ENCODE measurements at places on chromosomes 5 and 9. TPM values are rescaled to one million over a fixed set of nuclear protein-coding genes. Genes with fewer than 3 reads are reported as not detected.

- no peak for DNase-seq
Observed at GRCh38 chr5:175354964-175355363, 89.0 kb downstream of the DRD1 start.

DNA sequence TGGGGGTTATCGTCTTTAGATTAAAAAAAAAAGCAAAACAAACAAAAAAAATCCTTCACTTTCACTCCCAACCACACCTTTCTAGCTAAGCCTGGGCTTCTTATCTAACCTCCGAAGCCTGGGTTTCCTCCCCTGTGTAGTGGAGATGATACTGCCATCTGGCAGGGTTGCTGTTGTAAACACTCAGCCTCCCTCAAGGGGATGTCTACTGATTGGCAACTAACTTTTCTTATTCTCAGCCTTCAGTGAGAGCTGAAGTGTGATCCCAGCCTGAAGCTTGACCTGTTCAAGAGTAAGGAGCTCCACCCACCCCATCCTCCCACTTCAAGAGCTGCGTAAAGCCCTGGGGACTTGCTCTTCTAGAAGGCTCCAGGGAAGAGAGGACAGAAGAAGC lies 21.5 kb upstream of the WWC1 start:
- DNase-seq = no peak

DNA sequence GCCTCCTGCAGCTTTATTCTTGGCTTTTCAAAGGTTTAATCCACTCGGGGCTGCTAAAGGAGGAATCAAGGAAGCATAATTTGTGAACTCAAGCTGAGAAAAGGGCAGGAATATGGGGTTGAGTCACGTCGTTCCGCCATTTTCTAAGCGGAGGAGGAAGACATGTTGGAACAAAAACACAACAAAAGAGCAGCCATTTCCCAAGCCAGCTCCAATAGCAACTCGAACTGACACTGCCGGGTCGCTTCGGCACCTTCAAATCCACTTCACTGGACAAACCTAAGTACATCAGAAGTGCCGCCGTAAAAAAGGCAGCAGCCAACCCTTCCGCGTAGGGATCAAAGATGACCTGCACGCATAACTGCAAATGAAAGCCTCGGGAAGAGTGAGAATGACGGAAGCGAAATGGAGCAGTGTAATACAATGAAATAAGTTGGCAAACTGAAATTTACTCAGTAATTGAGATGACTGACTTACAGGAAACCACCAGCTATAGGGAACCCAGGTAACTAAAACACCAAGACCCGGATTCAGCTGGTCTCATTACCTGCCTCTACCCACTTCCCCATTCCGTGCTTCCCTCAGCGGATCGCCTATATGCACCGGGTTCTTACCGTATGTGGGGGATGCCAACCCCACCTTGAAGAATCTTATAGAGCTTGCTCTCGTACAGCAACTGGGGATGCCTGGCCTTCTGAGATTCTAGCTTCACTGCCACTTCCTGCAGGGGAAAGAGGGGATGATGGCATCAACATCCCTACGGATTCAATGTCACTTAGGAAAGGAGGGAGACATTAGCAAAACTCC lies 1.6 kb downstream of the CSNK1A1 start:
- peak; percentile 65 for DNase-seq

Gene EGFLAM
- 0.70 TPM for total RNA-seq

- DNase-seq = no peak
Observed at GRCh38 chr9:81530310-81530810, 159.0 kb downstream of the TLE1 start.

Gene ZBTB26
- total RNA-seq = 3.2 TPM

DNA sequence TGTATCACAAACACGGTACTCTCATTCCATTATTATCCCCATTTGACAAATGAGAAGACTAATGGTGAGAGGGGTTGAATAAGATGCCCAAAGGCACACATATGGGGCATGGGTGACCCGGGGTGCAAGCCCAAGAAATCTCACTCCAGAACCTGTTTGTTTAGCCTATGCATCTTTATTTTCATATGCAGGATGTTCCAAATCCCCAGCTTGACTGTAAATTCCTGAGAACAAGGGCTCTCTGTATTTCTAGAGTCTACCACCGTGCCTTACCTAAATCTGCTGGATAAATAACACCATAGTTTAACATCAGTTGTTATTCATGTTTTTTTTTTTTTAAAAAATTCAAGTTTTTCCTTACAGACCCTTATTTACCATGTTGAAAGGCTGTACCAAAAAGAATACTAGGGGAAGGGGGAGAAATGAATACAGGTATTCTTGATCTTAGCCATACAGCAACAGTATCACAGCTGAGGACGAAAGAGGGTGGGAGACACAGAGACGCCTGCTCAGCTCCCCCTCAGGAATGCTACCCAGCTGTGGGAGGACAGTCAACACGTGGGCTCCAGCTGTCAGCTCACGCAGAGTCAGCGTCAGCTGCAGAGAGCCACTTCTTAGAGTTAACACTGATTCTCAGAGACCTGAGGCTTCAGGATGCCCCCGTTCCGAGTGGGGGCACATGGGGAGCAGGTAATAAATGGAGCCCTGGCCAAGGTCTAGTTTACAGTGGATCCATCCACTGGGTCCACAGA lies 86.6 kb downstream of the MED27 start:
- no peak for DNase-seq

Gene RASGEF1C
- not detected for total RNA-seq

GRCh38 chr5:60125636-60126035 lies 232.1 kb upstream of the PDE4D start:
- DNase-seq = no peak

DNA sequence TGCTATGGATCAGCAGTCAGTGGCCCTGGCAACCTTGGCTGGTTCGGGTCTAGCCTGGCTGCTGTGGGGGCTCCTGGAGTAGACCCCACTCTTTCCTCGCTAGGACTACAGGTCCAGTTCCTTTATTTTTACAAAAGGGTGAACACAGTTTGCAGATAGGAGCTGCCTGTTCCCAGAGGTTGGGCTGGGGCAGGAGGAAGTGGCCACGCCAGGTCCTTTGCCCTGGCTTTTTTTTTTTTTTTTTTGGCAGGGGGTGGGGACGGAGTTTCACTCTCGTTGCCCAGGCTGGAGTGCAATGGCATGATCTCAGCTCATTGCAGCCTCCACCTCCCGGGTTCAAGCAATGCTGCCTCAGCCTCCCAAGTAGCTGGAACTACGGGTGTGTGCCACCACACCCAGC lies 7.9 kb downstream of the SLC2A6 start:
- DNase-seq = no peak

DNA sequence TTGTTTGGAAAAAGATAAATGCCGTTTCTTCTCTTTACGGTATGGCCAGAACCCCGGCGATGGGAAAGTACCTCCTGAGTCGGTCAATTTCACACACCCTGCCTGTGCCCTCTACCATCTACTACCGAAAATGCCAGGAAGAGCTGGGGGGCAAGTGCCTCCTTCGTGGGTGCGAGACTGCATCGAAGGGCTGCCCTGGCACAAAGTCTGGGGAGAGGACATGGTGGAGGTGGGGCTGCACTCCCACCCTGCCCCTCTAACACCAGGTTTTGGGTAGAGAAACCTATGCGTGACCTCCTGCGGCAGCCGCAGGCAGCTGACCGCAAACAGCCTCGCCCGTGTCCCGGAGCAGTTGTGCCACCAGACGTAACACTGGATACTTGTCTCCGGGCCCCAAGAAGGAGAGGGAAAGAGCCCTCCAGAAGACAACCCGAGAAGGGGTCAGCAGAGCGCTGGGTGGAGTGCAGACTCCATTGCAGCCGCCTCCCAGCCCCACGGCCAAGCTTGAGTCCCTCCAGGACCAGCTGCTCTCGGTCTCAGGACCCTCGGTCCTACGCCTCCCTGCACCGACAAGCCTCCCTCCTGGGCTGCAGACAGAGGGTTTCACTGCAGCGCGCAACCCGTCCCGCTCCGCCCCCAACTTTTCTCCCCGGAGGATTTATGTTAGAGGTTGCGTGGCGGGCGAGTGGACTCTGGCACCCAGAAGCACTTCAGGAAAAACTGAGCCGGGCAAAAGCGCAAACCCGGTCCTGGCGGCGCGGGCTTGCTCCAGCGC lies 823 bp upstream of the PRDM6 start:
- no peak for DNase-seq

Gene SPAAR
- not detected for total RNA-seq

All from Peyer's patch (tissue), 4 donors.